ENCODE measurements at places on chromosomes 6 and 20.
A peak's percentile ranks its signal among the peaks of the same experiment; 100 is the strongest.

- no peak for DNase-seq
Measured at GRCh38 chr6:17450397-17450796, 57.0 kb downstream of the CAP2 start.

DNA sequence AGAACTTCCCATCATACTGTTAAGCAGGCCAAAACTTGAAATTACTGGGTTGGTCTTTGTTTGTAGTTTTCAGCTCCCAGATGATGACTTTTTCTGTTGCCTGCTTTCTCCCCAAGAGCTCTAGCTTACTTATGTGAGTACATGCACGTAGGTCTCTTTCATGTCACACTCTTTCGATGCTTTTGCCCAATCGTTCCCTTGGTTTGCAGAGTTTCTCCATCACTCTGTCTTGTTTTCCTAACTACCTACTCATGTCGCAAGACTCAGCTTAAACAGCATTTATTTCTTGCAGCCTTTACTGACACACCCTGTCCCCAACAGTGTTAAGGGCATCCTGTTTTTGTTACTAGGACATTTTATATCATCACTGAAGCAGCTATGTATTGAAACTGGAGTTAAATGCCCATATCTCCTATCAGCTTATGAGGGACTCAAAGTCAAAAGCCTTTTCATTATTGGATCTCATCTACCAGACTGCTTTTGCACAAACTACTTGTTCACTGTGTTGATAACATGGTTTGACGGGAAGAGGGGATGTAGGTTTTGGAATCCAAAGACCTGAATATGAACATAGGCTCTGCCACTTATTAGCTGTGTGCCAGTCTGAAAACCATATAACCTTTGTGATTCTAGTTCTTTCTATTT lies 2.9 kb downstream of the ARG1 start:
- no peak for DNase-seq

DNA sequence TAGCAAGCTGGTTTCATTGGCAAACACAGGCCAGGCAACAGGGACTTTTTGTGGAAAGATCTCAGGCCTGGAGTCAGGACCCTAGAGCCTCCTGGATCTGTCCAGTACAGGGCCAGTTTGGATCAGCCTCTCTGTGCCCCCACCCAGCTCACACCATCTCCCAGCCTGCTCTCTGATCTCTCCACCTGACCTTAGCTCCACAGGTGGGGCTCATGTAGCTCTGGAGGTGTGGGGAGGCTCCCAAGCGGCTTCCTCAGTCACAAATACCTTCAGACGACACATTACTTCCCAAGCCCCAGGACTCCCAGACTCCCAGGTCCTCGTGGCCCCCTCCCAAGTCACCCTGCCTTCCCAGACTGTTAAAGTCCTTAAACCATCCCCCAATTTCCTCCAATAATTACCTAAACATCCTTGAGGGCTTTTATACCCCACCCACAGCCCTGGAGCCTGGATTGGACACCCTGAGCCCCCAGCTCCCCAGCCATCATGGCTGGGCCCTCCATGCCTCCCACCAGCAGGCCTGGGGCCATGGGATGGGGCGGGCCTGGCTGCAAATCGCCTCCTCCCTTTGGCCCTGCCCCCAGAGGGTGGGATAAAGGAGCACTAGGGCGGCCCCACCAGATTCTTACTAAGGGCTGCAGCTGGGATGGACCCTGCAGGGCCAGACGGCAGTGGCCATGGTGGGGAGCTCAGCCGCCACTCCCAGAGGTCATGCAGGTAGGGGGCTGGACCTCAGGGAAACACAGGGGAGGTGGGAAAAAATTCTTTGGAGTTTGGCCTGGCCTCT lies 15.9 kb upstream of the FANCE start:
- DNase-seq: no peak

- DNase-seq: no peak
Measured at GRCh38 chr6:157688275-157688959, 134.6 kb upstream of the SNX9 start.

DNA sequence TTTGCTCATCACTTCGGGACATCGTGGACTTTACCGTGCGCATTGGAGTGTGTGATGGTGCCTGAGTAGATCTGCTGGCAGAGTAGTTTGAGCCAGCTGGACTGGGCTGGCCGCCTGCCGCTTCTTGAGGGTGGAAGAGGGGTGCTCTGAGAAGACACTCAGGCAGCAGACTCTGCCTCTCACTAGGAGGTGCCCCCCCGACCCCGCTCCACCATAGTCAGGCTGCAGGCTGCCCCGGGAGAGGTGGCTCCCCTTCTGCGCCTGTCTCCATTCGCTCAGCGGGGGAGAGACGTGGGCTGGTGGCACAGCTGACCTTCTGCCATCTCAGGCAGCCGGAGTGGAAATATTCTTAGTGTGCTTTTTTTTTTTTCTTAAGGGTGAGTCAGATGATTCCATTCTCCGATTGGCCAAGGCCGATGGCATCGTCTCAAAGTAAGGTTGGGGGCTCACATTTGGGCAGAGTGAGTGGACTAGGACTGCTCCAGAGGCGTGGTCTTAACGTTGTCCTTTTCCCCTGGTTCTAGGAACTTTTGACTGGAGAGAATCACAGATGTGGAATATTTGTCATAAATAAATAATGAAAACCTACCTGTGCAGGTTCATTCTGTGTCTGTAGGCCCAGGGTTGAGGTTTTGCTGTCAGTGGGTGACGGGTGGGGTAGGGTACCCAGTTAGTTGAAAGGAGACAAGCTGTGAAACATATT lies 1.2 kb downstream of the RPS21 start:
- no peak for DNase-seq

- no peak for DNase-seq
Measured at GRCh38 chr20:51237278-51237677, 214.4 kb upstream of the KCNG1 start.

GRCh38 chr6:27605401-27606342 lies 132.8 kb upstream of the ZNF184 start:
- no peak for DNase-seq

- no peak for DNase-seq
Measured at GRCh38 chr6:136887953-136888352, 34.1 kb upstream of the SLC35D3 start.

GRCh38 chr6:161578478-161578877 lies 304.6 kb upstream of the AGPAT4 start:
- no peak for DNase-seq

GRCh38 chr6:5855787-5856470 lies 150.8 kb downstream of the NRN1 start:
- DNase-seq: no peak

DNA sequence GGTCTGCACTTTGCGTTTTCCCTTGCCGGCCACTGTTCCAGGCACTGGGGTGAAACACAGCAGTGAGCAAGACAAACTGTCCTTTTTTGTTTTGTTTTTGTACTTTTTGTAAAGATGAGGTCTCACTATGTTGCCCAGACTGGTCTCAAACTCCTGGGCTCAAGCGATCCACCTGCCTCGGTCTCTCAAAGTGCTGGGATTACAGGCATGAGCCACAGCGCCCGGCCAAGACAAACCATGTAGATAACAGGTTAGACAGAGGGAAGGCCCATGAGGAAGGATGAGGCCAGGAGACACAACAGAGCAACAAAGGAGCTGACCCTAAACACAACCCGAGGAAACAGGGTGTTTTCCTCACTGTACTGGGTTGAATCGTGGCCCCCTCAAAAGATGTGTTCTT lies 165.4 kb downstream of the NFATC2 start:
- no peak for DNase-seq

GRCh38 chr6:8238773-8239683 lies 136.7 kb upstream of the EEF1E1 start:
- no peak for DNase-seq

- DNase-seq: no peak
Measured at GRCh38 chr6:80340280-80340679, 233.8 kb downstream of the BCKDHB start.

- peak; percentile 92 for DNase-seq
Measured at GRCh38 chr6:4135665-4136353, 434 bp upstream of the ECI2 start.

DNA sequence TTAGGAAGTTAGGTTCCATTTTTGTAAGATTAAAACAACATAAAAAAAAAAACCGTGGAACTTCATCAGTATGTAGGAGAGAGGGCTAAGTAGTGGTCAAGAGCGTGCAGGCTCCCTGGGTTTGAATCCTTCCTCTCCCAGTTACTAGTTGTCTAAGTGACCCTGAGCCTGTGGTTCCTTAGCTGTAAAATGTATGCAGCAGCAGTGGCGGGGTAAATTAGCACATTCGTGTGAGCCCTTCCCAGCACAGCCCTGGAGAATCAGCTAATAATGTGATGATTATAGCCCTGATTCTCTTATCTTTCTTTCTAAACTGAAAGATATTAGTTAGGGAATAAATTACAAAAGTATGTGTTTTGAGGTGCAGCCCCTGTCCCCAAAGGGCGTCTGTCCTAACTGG lies 32.6 kb downstream of the TM9SF4 start:
- DNase-seq: no peak

GRCh38 chr6:95629551-95629950 lies 52.2 kb downstream of the MANEA start:
- no peak for DNase-seq

DNA sequence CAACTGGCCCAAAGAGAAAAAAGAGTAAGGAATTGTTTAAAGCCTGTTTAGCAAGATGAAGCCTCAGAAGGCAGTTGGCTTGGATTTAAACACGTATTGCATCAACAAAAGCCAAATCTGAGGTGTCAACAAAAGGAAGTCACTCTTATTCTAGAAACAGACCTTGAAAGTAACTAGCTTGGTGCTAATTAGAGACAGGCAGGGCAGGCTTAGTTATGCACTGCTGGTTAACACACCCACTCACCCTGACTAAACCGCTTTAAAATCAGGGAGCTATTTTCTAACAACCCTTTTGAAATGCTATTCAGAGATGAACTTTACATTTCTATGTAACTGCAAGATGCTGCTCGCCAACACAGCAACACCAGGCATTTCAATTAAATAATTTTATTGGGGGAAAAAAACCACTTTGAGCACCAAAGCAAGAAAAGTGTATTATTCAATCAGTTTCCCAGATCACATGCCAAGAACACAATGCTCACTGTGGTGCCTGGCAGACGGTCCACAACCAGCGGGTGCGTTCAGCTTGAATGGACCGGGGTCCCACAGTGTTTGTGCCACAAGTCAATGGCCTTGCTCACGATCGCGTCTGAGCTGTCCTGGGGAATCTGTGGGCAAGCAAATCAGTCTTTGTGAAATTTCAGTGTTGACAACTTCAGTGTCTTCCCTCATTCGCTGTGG lies 23.6 kb downstream of the TBC1D7 start:
- DNase-seq: peak; percentile 78

DNA sequence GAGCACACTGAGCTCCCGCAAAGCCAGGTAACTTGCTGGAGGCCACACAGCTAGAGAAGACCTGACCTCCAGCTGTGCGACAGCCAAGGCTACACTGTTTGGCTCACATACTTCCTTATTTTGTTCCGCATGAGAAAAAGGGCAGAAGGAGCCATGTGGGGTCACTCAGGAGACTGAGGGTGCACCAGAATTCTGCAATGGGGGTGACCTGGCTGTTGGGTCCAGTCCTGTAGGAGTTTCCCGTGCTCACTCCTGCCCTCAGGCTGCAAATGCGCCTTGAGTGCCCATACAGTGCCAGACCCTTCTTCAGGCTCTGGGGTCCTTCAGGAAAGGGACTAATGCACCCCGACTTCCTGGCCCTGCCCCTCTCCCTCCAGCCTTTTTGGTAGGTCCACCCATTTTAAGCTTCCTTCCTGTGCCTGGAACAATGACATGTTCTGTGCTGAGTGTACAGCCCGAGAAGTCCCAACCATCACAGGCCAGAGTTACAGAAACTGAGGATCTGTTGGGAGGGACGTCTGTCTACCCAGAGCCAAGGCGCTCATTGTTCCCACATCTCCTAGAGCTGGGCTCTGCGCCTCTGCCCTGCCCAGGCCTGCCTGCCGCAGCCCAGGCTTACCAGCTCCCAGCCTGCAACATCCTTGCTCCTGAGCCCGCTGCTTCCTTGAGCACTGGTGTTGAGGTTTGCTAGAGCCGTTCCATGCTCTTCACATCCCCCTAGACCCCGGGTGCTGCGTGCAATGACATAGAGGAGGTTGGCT lies 33.5 kb upstream of the CD93 start:
- no peak for DNase-seq

DNA sequence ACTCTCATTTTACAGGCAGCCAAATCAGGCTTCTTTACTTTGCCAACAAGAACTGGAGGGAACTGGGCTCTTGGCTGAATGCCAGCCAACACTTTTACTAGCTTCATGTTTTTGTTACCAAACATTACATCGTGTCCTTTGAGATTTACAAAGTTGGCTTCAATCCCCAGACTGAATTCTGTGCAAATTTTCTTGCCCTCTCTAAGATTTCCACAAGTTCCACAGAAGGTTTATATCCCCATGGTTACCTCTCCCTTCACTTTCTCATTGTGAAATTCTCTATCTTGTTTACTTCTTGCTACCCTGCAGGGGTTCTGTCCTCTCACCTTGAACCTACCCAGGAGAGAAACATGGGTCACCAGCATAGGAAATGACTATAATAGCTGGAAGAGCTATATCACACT lies 37.6 kb upstream of the PLCB1 start:
- no peak for DNase-seq

- DNase-seq: no peak
Measured at GRCh38 chr20:1281279-1282057, 15.4 kb downstream of the SNPH start.

GRCh38 chr6:36717871-36718540 lies 20.4 kb downstream of the RAB44 start:
- DNase-seq: no peak

DNA sequence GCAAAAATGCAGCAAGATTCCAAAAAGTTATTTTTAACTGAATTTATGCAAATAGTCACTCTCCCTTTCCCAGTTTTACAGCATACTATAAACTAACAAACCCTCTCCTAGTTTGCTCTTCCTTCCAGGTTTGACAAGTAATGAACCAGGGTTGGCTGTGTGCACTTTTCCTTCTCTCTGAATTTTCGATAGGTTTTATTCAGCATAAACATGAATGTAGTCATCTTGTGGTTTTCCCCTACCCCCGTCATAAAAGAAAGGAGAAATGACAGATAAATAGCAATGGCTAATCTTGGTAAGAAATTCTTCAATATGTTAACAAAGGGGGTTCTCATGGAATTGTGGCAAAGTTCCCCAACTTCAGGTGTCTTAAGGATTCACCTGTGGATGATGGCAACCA lies 26.3 kb downstream of the PRDM1 start:
- no peak for DNase-seq

DNA sequence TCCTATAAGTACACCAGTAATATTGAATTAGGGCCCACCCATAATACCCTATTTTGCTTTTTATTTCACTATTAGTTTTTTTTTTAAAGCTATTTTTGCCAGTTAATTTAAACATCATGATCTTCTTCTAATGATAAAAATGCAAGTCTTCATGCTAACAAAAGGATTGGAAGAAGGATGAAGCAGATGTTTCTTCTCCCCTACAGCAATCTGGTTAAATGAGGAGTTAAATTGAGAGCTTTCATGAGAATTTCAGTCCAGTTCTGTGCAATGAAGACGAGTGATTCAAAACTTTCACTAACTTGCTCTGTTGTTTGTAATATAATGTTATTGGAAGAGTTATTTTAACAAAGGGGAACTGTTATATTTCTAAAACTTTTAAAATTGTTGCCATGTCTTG lies 3.4 kb downstream of the HMGN4 start:
- DNase-seq: no peak

All from OCI-LY7 (cell line).